Kidney epithelial cell (primary cell): ENCODE measurements at places on chromosomes 4 and X.

GRCh38 chr4:90602726-90603125 is 475.5 kb downstream of the CCSER1 start:
- no peak for DNase-seq

DNA sequence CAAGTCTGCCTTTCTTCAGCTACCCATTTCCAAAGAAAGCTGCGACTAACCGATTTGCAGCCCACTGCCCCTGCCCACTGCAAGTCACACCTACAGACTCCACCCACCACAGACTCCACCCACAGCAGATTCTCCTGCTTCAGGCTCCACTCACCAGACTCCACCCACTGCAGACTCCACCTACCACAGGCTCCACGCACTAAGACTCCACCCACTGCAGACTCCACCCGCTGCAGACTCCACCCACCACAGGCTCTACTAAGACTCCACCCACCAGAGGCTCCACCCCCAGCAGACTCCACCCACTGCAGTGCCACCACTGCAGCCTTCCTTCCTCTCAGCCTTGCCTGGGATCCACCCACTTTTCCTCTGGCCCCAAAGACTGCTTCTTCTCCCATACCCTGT is 41.3 kb downstream of the ABLIM2 start:
- no peak for DNase-seq

- DNase-seq = no peak
These were observed 114.8 kb upstream of the NAP1L5 start for GRCh38 chr4:88812420-88812819.

GRCh38 chr4:169249214-169249973 is 21.4 kb downstream of the SH3RF1 start:
- DNase-seq = no peak

GRCh38 chr4:123468479-123469031 is 72.0 kb downstream of the SPRY1 start:
- DNase-seq = no peak

- no peak for DNase-seq
These were observed 94.1 kb downstream of the IRS4 start for GRCh38 chrX:108642273-108642628.

DNA sequence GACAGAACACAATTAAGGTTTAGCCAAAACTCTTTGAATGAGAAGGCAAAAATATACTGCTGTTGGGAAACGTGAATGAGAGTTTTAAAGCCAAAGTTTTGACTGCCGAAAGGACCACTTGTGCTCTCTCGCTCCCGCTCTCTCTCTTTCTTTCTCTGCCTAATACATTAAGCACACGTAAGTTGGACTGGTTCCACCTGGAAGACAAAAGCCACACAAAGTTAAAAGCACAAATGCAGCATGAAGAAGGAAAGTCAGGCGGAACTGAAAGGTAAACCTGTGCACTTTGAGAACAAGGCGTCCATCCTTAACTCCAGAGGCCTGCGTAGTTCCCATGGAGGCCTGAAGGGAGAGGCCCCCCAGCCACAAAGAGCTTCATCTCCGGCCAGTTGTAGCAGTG is 1.9 kb downstream of the DCAF12L2 start:
- no peak for DNase-seq
